T47D (cell line): ENCODE measurements at places on chromosomes 5 and 9.

- DNase-seq: no peak
Measured at GRCh38 chr5:139207297-139208000, 9.3 kb upstream of the SIL1 start.

DNA sequence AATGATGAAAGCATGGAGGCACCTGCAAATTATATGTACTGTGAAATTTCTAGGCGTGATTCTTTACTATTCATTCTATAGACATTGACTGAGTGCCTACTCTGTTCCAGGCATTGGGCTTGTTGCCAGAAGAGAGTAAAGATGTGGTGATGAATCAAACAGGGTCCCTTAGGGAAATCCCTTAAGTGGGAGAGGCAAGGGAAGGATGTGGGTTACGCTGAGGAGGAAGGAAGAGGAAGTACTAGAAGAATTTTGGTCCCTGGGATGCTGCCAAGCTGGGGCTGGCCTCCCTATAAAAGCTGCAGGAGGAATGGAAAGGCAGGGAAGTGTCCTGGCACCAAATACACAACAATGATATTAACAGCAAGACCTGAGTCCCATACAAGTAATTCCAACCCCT lies 76.7 kb upstream of the SPOCK1 start:
- DNase-seq: no peak

GRCh38 chr5:77170-77501 lies 14.8 kb upstream of the PLEKHG4B start:
- DNase-seq: no peak

GRCh38 chr5:179620703-179621350 lies 2.6 kb downstream of the HNRNPH1 start:
- DNase-seq: no peak

GRCh38 chr5:175854231-175855040 lies 16.9 kb upstream of the CPLX2 start:
- no peak for DNase-seq

GRCh38 chr9:97560851-97561250 lies 59.4 kb downstream of the TMOD1 start:
- DNase-seq: no peak

GRCh38 chr5:152405145-152405544 lies at the start of gene NMUR2:
TSS of gene NMUR2 (minus strand) at chr5:152405279. CDS start at chr5:152405113, 166 bp downstream.
- no peak for DNase-seq

- no peak for DNase-seq
Measured at GRCh38 chr5:92605591-92605990, 975.4 kb downstream of the NR2F1-AS1 start.

- DNase-seq: no peak
Measured at GRCh38 chr5:80804332-80804731, 149.5 kb upstream of the DHFR start.
